Glomerular endothelial cell (primary cell): ENCODE measurements at places on chromosomes 3 and 15. TPM values are rescaled to one million over a fixed set of nuclear protein-coding genes. Genes with fewer than 3 reads are reported as not detected.

GRCh38 chr3:140545197-140545596 is 132.7 kb upstream of the TRIM42 start:
- DNase-seq = no peak

TMEM108 gene
- 0.34 and 0.53 TPM in 2 replicates for total RNA-seq

FOXL2NB gene
- 0.78 TPM in 1 of 2 replicates, not detected in the other for total RNA-seq

SLC12A1 gene
- total RNA-seq = not detected in 2 replicates

GRCh38 chr3:128456776-128457715 is 9.6 kb downstream of the DNAJB8 start:
- no peak for DNase-seq

GRCh38 chr3:3765661-3766060 is 33.6 kb upstream of the LRRN1 start:
- no peak for DNase-seq

RYK gene
- total RNA-seq = 47.7 and 52.3 TPM in 2 replicates

DNA sequence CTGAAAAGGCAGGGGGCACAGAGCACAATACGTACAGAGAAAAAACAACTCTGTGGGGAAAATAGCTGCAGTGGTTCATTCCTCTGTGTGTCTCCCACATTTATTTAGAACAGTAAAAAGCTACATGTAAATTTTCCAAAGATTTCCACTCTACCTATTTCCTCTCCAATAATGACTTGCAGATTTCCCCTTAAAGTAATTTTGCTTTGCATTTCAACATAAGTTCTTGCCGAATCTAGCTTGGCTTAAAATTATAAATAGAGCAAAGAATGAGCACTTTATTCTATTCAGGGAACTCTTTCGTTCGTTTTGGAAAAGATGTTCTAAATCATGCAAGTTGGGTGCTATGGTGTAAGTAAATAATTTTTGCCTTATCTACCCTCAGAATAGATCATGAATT is 58.2 kb upstream of the NR2E3 start:
- no peak for DNase-seq

- no peak for DNase-seq
Observed at GRCh38 chr15:78550815-78551214, 10.6 kb downstream of the PSMA4 start.

DNA sequence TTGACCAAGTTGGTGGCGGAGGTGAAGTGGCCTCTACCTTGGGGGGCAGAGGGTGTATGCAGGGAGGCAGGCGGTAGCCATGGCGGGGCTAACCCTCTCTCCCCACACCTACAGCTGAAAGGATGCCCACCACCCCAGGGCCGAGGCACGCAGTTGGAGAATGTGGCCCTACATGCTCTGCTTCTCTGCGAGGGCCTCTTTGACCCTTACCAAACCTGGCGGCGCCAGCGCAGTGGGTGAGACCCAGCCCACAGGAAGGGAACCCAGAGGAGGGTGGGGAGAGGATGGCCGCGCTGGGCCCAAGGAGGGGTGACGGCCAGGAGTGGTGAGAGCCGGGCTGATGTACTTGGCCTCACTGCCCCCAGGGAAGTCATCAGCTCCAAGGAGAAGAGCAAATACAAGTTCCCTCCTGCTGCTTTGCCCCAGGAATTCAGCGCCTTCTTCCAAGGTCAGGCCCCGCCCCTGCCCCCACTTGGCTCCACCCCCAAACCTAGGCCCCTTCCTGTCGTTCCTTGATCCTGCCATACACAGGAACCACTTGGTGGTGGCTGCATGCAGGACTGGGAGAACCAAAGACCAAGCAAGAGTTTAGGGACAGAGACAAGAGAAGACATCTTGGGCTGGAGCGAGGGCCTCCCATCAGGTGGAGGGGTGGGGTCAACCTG is 9.8 kb downstream of the NBEAL2 start:
- no peak for DNase-seq

- no peak for DNase-seq
Observed at GRCh38 chr3:177499779-177500423, 302.6 kb upstream of the TBL1XR1 start.

DNA sequence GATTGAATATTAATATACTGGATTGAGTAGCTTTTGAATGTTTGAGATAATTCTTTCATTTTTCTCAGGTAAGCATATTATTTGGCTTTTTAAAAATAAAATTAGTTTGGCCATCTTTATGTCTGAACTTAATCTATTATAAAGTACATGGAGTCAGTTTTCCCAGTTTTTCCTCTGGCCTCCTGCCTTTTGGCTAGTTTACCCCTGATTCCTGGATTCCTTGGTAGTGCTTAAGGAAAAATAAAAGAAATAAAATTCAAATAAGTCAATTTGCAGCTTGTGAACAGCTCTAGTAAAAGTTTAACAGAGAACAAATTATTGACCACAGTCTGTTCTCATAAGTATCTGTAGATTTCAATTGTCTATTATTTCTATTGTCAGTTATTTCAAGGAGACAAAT is 89.4 kb downstream of the COL6A6 start:
- DNase-seq = no peak

CHST2 gene
- total RNA-seq = 29.3 and 32.0 TPM in 2 replicates

GRCh38 chr15:42010434-42010833 is 10.4 kb downstream of the PLA2G4E start:
- no peak for DNase-seq

ANKUB1 gene
- total RNA-seq = not detected in 2 replicates

GRCh38 chr3:126342991-126343648 is 14.1 kb downstream of the KLF15 start:
- DNase-seq = no peak

DNA sequence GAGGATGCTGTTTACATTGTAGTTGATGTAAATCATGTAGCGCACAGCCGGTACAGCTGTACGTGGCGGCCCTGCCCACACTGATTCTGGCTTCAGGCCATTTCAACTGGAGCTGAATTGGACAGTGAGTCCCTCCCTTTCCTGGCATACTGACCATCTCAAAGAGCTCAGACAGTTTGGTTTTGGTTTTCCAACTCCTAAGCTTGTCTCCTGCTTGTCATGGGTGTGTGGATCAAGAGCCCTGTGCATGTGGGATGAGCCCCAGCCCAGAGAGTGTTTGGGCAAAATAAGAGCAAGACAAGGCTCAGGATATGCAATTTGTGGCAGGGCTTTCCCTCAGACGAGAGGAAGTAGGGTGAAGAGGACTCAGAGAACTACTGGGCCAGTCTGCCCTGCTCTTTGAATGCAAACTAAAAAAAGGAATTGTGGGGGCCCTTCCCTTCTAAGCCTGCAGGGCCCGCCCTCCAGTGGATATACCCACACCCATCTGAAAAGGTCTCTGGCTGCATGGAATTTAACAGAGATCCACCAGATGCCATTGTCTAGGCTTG is 13.3 kb downstream of the ITGA11 start:
- DNase-seq = no peak

ST3GAL6 gene
- total RNA-seq = 7.5 and 13.2 TPM in 2 replicates

DNA sequence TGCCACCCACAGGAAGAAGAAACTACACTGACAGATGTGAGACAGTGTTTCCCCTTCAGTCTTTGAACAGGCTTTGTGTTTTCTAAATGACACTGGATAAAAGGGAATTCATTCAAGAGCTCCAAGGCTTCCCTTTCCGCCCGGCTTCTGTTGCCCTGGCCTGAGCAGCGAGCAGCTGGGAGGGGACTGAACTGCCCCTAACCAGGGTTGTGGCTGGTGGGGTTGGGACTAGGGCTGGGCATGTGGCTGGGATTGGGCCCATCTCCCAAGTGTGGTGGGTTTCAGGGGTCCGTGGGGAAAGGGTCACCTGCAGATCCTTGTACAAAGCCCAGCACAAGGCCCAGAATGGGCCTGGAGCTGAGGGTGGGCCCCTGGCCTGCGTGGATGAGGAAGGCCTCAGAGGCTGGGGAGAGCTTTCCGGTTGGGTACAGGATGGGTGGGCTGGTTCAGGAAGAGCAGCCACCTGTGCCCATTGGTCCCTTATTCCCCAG is 10.4 kb downstream of the VILL start:
- DNase-seq = no peak

GRCh38 chr3:195931582-195932273 is 23.4 kb upstream of the TNK2 start:
- DNase-seq = no peak

PPIB gene
- total RNA-seq = 581 and 692 TPM in 2 replicates

DNA sequence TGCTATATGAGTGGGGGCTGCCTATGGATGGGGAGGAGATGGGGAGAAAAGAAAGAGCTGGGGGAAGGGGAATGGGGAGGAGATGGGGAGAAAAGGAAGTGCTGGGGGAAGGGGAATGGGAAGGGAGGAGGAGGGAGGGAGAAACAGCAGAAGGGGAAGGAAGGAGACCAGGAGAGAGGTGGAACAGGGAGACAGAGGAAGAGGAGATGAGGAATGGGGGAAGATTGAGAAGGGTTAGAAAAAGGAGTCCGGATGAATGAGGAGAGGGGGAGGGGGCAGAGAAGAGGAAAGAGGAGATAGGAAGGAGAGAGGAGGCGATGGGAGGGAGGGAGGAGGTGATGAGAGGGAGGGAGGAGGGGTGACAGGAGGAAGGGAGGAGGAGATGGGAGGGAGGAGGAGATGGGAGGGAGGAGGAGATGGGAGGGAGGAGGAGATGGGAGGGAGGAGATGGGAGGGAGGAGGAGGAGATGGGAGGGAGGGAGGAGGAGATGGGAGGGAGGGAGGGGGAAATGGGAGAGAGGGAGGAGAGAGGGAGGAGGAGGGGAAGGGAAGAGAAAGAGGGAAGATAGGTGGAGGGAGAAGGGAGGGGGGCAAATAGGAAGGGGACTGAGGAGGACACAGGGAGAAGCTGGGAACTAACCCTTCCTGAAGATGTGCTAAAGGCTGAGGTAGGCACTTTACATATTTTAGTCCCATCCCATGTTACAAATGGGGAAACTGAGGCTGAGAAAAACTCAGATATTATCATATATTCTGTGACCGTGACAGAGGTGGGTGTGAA is 6.6 kb upstream of the BCL2L10 start:
- DNase-seq = no peak

ZPLD1 gene
- total RNA-seq = 0.10 TPM in 1 of 2 replicates, not detected in the other

- no peak for DNase-seq
Observed at GRCh38 chr15:74307827-74308811, 59.3 kb downstream of the CYP11A1 start.

NR1I2 gene
- not detected in 2 replicates for total RNA-seq

DNA sequence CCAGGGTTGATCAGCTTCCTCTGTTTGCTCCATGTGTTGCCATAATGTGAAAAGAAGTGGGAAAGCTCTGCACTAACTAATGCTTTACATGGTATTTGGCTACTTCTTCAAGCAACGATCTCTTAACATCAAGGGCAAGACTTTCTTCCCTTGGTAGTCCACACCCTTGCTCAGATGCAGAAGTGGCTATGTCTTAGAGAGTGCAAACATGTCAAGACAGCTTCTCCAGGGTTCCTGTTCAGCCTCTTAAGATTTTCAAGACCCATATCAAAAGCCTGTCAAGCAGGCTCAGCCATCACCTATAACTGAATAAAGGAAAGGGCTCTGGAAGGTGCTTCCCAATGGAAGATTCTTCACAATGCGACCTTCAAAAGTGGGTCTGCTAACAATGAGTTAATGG is 64.8 kb upstream of the CSTA start:
- no peak for DNase-seq

SLC22A14 gene
- 0.18 TPM in 1 of 2 replicates, not detected in the other for total RNA-seq

DNA sequence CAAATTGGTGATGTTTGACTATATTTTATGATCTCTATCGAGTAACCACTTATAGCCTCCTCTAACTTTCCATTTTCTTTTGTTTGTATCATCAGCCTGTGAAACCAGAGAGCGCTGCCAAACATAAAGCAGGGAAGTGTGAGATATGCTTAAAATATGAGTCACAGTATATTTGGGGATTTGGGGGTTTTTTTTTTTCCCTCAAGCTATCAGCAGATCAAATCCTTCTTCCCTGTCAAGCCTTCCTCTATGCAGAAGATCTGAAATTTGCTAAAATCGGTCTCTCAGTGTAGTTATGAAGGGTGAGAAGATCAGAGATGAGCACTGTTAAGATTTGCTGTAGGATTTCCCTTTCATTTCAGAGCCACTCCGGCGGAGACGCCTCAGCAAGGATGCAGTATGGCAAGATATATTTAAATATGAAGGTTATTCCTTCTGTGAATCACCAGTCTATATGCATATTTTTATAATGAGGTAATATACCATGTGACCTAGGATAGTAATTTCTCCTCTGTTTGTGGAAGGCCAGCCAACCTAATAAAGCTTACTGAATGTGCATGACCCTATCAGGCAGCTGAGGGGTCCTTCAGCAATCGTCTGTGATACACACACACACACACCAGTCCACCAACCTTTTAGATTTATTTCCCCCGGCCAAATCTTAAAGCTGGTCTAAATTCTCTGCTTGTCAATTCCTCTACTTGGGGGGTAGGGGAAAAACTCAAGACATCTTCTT is 474.1 kb downstream of the FOXP1 start:
- no peak for DNase-seq

CPNE9 gene
- not detected in 2 replicates for total RNA-seq

- no peak for DNase-seq
Observed at GRCh38 chr3:167777356-167777755, 41.8 kb downstream of the SERPINI1 start.

GRCh38 chr3:11552289-11553264 is 91.1 kb downstream of the VGLL4 start:
- no peak for DNase-seq

DNA sequence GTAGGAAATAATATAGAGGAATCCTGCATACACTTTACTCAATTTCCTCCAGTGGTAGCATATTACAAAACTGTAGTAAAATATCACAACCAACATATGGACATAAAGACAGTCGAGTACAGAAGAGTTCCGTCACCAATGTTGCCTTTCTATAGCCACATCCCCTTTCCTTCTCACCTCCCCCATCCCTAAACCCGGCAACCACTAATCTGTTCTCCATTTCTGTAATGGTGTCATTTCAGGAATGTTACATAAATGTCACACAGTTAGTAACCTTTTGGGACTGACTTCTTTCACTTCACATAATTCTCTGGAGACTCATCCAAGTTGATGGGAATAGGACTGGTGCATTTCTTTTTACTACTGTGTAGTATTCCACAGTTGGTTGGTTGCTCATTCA is 41.4 kb upstream of the ATG7 start:
- DNase-seq = no peak

ZNF662 gene
- 0.63 and 1.5 TPM in 2 replicates for total RNA-seq

GRCh38 chr15:101137312-101137940 is 114.4 kb downstream of the CHSY1 start:
- no peak for DNase-seq

CD96 gene
- total RNA-seq = not detected in 2 replicates

GRCh38 chr15:58764468-58764867 is 6.6 kb upstream of the MINDY2 start:
- no peak for DNase-seq

DNA sequence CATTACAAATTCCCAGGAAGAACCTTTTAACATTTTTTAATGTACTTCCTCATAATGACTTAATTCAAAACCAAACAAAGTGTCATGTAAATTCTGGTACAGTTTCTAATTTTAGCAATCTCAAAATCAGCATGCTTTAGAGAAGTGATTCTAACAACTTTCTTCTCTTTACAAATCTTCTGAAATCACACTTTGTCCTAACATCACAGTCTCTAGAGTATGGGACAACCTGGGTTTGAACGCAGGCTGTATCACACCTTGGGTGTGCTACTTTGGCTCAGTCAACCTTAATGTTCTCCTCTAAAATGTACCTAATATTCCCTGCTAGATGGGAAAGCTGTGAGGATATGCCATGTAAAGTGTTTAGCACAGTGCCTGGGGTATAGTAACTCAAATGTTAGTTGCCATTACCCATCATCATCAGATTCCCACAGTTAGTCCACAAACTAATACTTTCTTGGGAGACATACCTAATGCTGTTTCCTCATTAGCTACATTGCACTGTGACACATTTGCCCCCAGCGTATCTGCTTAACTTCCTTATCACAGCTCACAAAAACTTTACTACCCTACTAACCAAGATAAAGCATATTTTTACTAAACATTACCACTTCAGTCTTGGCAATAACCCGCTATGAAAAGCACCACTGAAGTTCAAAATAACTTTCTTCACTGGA is 3.1 kb downstream of the TSPAN3 start:
- DNase-seq = no peak

GRCh38 chr3:171255236-171255806 is 204.9 kb downstream of the TNIK start:
- DNase-seq = no peak
